ENCODE measurements at places on chromosomes 3 and 15.

GRCh38 chr3:9806688-9807589, 3.1 kb upstream of the TTLL3 start:
- no peaks in the 10 kb centered on the region for H3K27me3 ChIP-seq
- peaks cover 39% of the 10 kb centered on the region for H3K36me3 ChIP-seq
- no peak overlapping the region for H3K4me3 ChIP-seq
- no peak for DNase-seq
- H3K27ac ChIP-seq: no peak overlapping the region

DNA sequence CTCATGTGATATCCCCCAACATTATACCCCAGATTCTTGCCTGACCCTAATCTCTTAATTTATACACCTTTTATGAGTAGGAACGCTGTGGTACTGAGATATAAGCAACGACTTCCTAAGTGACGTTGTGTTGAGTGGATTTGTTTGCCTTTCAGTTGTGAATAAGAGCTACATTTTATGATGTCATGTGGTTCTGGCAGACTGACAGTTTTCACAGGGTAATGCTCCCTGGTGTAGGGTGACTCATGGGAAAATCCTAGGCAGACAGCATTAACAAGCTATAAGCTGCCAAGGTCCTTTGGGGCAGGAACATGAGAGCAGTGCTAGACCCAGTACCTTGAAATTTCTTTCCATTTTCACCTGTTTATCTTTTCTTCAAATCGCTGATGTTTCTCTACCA, 11.2 kb downstream of the C3orf52 start:
- no peaks in the 10 kb centered on the region for H3K27me3 ChIP-seq
- peaks cover 2% of the 10 kb centered on the region for H3K36me3 ChIP-seq
- no peak overlapping the region for H3K4me3 ChIP-seq
- no peak overlapping the region for H3K27ac ChIP-seq
- peaks cover 14% of the 10 kb centered on the region for H3K4me1 ChIP-seq

DNA sequence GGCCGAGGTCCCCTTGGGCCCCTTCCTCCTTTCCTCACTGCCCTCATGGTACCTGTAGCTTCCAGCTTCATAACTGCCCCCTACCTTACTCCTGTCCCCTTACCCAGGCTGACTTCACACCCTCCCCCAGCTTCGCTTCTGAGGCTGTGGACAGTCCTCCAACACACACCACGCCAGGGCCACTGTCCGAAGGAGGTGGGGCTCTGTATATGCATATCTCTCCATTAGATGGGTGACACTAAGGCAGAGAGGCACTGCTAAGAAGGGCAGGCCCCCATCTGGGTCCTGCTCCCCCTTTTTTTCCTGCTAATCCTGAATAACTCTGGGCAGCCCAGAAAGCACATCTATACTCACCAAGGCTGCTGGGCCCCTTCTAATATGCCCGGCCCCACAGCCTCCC, 1.0 kb upstream of the COL7A1 start:
- DNase-seq: no peak
- H3K4me1 ChIP-seq: peaks cover 4% of the 10 kb centered on the region
- H3K4me3 ChIP-seq: no peak overlapping the region
- no peak overlapping the region for H3K27ac ChIP-seq
- peaks cover 22% of the 10 kb centered on the region for H3K27me3 ChIP-seq
- peaks cover 4% of the 10 kb centered on the region for H3K36me3 ChIP-seq

DNA sequence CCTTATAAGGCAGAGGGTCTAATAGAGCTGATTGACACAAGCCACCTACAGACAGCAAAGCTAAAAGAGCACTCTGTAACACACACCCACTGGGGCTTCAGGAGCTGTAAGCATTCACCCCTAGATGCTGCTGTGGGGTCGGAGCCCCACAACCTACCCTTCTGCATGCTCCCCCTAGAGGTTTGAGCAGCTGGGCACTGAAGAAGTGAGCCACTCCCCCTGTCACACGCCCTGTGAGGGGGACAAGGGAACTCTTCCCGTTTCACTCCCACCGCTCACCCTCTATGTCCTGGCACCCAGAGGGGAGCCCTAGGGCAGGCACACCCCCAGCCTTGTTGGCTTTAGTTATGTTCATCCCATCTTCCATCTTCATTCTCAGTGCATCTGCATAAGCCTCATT, 9.4 kb upstream of the CSTA start:
- peaks cover 6% of the 10 kb centered on the region for H3K36me3 ChIP-seq
- H3K4me3 ChIP-seq: no peak overlapping the region
- no peak for DNase-seq
- peaks cover 6% of the 10 kb centered on the region for H3K27me3 ChIP-seq

DNA sequence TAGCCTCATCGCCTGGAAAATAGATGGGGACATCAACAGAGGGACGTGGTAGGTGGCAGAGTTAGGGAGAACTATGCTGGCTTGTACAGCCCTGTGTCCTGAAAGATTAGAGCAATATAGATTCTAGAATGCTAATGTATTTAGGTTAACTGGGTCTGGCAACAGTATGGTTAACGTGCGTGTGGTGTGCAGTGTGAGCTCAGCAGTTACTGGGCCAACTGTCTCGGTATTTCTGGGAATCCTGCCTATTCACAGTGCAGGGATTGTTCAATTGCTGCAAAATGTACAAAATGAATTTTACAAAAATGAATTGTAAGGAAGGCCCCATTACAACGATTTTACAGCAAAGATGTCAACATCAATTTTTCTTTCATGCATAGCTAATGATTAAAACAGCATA, 20.6 kb downstream of the MEIS2 start:
- H3K27ac ChIP-seq: no peak overlapping the region
- no peaks in the 10 kb centered on the region for H3K4me1 ChIP-seq
- no peaks in the 10 kb centered on the region for H3K27me3 ChIP-seq
- H3K4me3 ChIP-seq: no peak overlapping the region

GRCh38 chr15:40743921-40744814, 10.9 kb downstream of the RMDN3 start:
- peak; percentile 66 for DNase-seq
- H3K4me3 ChIP-seq: peak overlapping the region; percentile 66
- peaks cover 21% of the 10 kb centered on the region for H3K36me3 ChIP-seq
- peaks cover 42% of the 10 kb centered on the region for H3K4me1 ChIP-seq
- no peaks in the 10 kb centered on the region for H3K27me3 ChIP-seq

DNA sequence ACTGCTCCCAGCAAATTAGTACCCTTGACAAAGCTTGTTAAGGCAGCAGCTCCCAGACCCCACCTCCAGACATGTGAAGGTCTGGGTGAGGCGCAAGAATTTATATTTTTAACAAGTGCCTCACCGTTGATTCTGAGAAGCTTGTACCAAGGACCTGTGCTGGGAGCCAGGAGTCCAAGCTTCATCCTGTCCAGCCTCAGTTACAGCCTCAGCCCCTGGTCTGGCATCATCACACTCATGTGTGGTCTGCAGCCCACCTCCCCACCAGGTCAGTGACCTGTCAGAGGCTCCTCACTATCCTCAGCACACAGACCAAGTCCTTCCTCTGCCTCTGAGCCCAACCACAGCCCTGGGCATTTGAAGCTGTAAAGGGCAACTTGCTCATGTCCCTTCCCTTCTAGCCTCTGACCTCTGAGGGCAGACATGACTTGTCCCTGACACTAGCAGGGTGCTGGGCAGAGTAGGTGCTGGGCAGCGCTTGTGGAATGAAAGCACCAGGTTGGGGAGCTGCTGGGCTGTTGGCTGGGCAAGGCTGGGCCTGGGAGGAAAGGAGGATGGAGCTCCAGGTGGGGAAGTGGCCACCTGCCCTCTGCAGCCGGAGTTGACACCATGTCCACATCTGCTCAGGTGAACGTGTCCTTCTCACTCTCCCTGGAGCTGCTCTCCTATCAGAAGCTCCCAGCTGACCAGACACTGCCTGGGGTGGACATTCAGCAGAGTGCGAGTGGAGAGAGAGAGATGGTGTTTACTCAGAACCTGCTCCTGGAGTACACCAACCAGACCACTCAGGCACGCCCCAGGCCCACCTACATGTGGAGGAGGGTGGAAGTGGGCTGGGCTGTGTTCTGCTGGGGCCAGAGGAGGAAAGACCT, 16.9 kb downstream of the ACAA1 start:
- H3K27me3 ChIP-seq: no peaks in the 10 kb centered on the region
- no peak overlapping the region for H3K27ac ChIP-seq
- H3K36me3 ChIP-seq: peaks cover 18% of the 10 kb centered on the region
- DNase-seq: peak; percentile 26
